ENCODE measurements at places on chromosomes 16 and 17.

- no peak for DNase-seq
Measured at GRCh38 chr17:57916925-57917858, 38.0 kb downstream of the CUEDC1 start.

- no peak for DNase-seq
Measured at GRCh38 chr17:20045476-20045875, 36.3 kb downstream of the SPECC1 start.

GRCh38 chr17:20010099-20010863 is 1.1 kb downstream of the SPECC1 start:
- DNase-seq: peak; percentile 72

DNA sequence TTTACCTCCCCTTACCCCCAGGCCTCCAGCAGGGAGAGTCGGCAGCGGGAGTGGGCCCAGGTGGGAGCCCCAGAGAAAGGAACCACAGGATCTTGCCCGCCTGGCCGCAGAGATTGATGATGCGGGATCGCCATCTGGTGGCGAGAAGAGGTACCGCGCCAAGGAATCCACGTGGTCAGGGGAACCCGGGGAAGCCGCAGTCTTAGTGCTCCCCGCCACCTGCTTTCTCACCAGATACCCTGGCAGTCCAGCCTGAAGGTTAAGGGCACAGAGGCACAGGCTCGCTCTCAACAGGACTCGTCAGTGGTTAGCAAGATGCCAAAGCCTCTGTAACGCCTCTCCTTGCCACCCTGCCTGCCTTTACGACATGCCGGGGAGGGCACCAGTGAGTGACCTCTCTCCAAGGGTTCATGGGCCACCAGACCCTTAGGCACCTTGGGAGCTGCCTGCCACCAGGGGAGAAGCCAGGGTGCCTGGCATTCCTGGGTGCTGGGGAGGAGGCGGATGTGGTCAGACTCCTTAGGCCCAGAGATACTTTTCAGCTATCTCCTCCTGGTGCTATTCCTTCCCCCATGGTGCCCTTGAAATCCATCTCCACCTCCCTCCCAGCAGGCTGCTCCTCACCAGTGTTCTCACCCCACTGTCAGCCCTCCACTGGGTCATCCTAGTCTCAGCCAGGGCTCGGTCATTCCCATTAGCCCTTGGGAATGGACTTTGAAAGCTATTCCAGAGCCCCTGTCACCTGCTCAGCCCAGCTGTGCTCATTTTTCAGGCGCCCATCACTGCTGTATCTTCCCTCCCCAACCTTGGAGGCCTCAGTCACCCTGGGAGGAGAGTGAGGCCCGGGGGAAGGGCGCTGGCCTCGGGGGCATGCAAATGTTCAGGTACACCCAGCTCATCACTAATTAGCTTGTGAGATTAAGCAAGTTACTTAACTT is 5.5 kb upstream of the RHBDF2 start:
- DNase-seq: peak; percentile 68

GRCh38 chr16:20826039-20826566 is 19.8 kb downstream of the REXO5 start:
- no peak for DNase-seq

GRCh38 chr17:7477392-7478275 is 1.8 kb downstream of the ZBTB4 start:
- DNase-seq: peak; percentile 76

- DNase-seq: no peak
Measured at GRCh38 chr17:80363120-80363515, 51.8 kb upstream of the ENDOV start.

DNA sequence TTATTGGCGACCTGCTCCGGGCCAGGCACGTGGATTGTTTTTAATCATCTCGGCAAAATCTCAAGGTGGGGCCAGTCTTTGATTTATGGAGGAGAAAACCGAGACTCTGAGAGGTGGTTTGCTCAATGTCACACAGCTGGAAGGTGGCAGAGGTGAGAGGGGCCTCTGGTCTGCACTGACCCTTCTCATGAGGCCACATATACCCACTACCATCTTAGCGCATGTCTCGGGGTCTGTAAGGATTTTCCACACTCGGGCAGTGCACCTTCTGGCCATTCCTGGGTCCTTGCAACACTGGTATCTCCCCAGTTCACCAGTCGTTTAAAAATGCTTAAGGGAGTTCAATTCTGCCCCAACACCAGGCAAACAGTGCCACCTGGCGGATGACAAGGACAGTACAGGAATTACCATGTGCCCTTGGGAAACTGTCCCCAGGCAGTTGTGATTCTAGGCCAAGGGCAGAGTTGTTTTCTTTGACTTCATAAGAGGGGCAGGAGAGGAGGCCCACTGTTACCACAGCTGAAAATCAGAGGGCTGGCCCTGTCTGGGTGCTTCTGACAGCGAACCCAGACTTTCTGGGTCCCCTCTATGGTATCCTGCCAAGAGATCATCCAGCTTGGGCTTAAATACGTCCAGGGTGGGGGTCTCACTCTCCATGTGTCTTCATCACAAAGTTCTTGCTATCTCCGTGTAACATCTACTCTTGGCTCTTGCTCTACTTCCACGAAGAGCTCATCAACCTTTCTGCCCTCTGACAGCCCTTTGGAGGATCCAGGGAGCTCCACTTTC is 39.4 kb upstream of the RAI1 start:
- DNase-seq: peak; percentile 78

GRCh38 chr17:59396134-59396826 is 64.8 kb downstream of the YPEL2 start:
- DNase-seq: no peak

GRCh38 chr16:50821586-50821985 is 79.7 kb downstream of the CYLD start:
- DNase-seq: peak; percentile 57

DNA sequence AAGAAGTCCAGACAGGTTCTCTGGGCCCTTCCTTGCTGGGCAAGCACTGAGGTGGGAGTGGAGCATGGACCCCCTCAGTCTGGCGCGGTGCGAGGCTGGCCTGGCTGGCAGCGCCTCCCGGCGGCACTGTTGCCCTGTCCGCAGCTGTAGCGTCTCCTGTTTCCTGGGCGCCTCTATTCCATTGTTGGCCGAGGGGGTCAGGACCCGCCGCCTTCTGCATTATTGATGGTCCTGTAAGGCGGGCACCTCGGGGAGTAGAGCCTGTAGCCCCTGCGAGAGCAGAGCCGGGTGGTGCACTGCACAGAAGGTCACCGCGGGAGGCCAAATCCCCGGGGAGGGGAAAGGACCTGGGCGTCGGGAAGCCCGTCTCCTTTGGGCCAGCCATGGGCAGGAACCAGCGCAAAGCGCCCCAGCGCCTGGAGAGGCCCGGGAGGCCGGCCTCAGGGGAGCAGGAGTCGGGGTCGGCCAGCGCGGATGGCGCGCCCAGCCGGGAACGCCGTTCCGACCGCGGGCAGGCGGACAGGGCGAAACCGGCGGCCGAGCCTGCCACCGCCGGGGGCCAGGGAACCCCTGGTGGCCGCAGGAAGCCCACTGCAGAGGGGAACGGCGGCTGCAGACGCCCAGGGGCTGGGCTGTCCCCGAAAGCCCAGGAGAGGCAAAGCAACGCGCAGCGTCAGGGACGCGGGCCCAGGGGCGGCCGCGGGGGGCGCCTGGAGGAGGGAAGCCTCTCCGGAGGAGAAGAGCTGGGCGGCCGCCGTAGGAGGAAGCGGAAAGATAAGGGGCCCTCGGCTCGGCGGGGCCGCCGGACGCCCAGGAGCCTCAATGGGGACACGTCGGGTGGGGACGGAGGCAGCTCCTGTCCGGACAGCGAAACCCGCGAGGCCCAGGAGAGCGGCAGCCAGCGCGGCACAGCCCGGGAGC is at the start of gene MYO15B:
Gene MYO15B (plus strand): TSS at position 126 of the 921 bp plus-strand sequence. CDS start 258 bp downstream, at position 384.
- no peak for DNase-seq

DNA sequence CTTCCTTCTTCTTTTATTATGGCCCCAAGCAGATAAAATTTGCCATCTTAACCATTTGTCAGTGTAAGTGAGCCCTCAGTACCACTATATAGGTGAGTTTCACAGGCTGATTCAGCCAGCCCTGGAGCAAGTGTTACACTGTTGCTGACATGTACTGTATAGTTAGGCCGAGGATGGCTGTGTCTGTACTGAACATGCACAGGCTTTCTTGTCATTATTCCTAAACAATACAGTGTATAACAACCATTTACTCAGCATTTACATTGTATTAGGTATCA is 53.7 kb downstream of the AMFR start:
- peak; percentile 30 for DNase-seq

DNA sequence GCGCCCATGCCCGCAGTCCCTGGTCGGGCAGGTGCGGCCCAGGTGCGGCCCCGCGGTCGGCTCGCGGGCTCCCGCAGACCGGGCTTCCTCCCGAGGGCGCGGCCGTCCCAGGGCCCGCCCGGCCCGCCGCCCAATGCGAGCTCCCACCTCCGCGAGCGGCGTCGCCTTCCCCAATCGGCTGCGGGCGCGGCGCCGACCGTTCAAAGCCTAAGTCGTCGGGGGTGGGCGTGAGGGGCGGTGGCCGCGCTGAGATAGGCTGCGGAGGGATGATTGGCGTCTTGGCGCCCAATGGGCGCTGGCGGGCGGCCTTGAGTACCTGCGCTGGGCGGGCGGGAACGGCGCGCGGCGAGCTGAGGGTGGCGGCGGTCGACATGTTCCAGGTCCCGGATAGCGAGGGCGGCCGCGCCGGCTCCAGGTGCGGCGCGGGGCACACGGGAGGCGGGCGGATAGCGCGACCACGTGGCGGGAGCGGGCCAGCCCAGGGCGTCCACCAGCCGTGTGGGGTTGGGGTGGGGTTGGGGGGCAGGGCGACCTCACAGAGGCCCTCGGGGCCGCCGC is at the start of gene JPT2:
Gene JPT2 (plus strand): TSS at position 338 of the 558 bp plus-strand sequence. CDS start 34 bp downstream, at position 372.
- DNase-seq: peak; percentile 100

DNA sequence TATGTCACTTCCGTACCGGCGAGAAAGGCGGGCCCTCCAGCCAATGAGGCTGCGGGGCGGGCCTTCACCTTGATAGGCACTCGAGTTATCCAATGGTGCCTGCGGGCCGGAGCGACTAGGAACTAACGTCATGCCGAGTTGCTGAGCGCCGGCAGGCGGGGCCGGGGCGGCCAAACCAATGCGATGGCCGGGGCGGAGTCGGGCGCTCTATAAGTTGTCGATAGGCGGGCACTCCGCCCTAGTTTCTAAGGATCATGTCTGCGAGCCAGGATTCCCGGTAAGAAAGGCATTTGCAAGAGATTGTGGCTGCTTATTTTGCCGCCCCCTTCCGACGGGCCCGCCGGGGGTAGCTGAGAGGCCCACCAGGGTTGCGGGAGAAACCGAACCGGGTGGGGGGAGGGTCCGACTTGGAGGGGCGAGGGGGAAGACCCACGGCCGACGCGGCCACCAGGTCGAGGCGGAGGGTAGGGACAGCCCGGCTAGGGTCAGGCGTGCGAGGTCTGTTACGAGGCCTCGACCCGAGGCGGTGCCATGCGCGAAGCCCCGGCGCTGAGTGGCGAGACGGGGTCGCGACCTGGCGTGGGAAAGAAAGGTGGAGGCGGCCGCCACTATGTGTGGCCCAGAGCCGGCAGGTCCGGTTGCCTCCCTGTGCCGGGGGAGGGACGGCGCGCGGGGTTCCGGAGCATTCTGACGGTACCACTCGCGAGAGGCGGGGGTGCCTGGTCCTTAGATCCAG is 6.7 kb upstream of the CD68 start:
- peak; percentile 99 for DNase-seq

DNA sequence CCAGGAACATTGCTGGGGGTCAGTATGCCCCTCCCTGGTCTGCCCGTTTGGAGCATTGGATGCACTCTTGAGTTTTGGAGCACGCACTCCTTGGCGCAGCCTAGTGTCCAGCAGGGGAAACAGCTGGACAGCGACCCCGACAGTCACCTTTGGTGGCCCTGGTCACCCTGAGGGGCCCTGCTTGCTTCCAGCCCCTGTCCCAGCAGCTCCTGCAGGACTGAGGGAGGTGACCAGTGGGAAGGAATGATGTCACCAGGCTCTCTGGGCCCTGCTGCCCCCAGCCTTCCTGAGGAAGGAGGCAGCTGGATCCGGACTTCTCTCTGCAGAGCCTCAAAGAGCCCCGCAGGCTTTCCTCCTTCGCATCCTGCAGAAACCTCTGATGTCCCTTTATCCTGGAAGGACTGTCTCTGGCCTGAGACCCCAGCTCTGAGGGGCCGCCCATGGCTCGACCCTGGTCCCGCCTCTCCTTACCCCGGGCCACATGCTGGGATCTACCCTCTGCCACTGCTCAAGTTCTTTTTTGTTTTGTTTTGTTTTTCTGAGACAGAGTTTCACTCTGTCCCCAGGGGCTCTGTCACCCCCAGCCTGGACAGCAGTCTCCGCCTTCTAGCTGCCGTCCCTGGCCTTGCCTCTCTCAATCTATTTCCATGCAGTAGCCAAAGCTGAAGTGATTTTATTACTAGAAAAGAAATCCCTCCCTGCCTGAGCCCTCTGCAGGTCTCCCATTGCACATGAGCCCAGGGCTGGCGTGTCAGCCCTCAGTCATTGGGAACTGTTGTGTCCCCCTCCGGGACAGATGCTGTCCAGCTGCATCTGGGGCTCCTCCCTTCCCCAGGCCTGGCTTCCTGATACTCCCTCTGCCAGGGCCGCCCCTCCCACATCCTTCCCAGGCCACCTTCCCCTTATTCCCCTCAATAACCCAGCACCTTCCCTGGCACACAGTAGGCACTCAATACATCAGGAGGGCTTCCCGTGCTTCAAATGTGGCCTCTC is 11.6 kb downstream of the ZSCAN10 start:
- DNase-seq: no peak

- no peak for DNase-seq
Measured at GRCh38 chr17:10117581-10118001, 80.8 kb downstream of the GAS7 start.

GRCh38 chr16:89904606-89905510 is 13.8 kb upstream of the MC1R start:
- DNase-seq: peak; percentile 51

DNA sequence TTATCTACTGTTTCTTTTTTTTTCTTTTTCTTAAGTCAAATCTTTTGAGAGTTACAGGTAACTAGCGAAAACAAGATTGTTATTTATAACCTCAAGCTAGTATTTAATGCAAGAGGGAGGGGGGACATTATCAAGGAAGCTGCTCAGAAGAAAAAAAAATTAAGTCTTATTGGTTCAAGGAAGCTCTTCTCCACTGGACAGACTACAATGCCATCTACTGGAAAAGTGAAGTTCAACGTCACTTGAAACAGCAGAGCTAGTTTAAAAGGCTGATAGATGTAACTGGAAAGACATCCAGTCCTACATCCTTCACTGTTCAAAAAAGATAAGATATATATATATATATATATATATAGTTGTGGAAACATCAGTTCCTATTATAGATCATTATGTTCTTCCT is 418.0 kb upstream of the PSMD7 start:
- peak; percentile 77 for DNase-seq

DNA sequence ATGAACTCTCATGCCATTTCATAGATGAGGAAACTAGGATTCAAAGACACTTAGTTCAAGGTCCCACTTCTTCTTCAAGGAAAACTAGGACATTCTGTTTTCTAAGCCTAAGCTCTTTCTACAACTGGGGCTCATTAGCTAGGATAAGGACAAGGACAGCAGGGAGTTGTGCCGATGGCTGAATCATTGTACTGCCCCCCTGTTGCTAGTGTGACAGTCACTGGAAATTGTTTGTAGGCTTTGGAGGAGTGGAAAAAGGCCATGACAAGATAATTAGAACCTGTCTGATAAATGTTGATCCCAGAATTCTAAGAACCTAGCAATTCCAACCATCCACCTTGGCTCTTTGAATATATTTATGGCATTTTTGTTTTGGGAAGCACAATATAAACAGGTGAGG is 445.7 kb downstream of the CDH8 start:
- no peak for DNase-seq
